HCT116 (cell line): ENCODE measurements at places on chromosomes 5 and 9. TPM values are rescaled to one million over a fixed set of nuclear protein-coding genes. Genes with fewer than 3 reads are reported as not detected.
A peak's percentile ranks its signal among the peaks of the same experiment; 100 is the strongest.

The HSPB3 gene
- not detected for total RNA-seq

The C1QTNF3 gene
- 2.6 TPM for total RNA-seq

The CKMT2 gene
- total RNA-seq = not detected

The ANKRD34B gene
- total RNA-seq = not detected

The SPINK7 gene
- total RNA-seq = not detected

DNA sequence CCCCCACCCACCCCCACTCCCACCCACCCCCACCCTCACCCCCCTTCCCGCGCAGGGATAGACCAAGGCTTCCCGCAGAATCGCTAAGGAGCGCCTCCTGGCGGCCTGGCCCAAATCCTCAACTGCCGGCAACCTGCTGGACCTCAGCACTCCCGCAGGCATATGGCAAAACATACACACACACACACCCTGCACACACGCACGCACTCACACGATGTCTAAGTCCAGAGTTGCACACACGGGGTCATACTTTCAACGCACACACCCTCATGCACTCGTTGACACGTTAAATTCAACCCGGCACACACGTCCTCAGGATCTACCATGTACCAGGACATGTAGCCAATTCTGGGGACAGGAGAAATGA, 1.7 kb downstream of the CPLX2 start:
- H3K4me3 ChIP-seq = no peak overlapping the region
- H3K36me3 ChIP-seq = no peaks in the 10 kb centered on the region
- no peak overlapping the region for H3K27ac ChIP-seq
- H3K27me3 ChIP-seq = no peaks in the 10 kb centered on the region

DNA sequence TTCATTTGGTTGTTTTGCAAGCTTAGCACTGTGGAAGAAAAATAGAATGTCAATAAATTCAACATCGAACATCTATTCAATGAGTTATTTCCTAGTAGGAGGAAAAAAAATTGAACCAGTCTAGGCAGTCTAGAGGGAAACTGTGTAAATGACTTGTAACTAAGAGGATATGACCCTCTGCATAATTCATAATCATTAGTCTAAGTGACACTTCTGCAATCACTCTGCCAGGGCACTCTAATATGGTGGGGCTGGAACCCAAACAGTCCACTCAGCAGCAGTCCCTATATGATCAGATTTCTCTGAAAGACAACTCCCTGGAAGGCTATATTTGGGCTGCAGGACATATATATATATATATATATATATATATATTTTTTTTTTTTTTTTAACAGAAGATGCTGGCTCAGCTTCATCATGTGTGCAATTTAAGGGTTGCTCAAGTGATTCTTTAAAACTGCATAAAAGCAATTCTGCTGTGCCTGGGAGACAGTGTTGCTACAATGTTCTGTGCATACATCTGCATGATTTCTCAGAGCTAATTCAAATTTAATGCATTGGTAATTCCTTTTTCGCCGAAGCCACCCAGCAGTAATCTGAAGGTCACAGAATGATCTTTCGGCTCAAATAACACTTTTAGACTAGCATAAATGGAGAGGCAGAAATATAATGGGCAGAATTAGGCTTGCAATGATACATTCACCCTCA, 482.1 kb upstream of the ZNF608 start:
- H3K4me1 ChIP-seq = no peaks in the 10 kb centered on the region
- H3K4me3 ChIP-seq = no peak overlapping the region
- H3K36me3 ChIP-seq = no peaks in the 10 kb centered on the region

- H3K4me3 ChIP-seq = no peak overlapping the region
- no peaks in the 10 kb centered on the region for H3K27me3 ChIP-seq
- no peak overlapping the region for H3K27ac ChIP-seq
- DNase-seq = no peak
Observed at GRCh38 chr9:89430995-89431394, 66.9 kb downstream of the SEMA4D start.

- no peaks in the 10 kb centered on the region for H3K27me3 ChIP-seq
- H3K4me1 ChIP-seq = peaks cover 3% of the 10 kb centered on the region; the same call in 1 of the 2 replicates
- H3K27ac ChIP-seq = no peak overlapping the region
- H3K4me3 ChIP-seq = no peak overlapping the region
- H3K36me3 ChIP-seq = no peaks in the 10 kb centered on the region
Observed at GRCh38 chr9:137679695-137680305, 61.0 kb downstream of the EHMT1 start.

GRCh38 chr9:99269416-99269815, 47.3 kb downstream of the SEC61B start:
- H3K4me3 ChIP-seq = no peak overlapping the region
- no peak overlapping the region for H3K27ac ChIP-seq
- DNase-seq = no peak

DNA sequence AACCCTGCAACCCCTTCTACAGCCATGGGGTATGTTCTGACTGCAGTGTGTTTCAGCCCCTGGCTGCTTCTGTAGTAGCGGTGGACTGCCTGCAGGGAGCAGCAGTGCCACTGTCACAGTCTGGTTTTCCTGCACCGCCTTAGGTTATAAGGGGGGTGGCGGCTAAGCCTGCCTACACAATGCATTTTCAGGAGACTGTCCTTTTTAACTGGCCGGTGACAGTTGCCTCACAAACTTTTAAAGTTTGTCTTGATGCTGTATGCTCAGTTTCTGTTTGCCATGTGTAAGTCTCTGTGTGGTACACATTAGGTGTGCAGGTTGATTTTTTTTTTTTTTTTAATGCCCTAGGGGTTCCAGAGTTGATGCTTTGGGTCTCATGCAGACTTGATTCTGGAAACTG, 53.0 kb downstream of the NUP214 start:
- H3K4me1 ChIP-seq = no peaks in the 10 kb centered on the region
- no peak overlapping the region for H3K4me3 ChIP-seq
- peaks cover 52% of the 10 kb centered on the region for H3K36me3 ChIP-seq
- no peak overlapping the region for H3K27ac ChIP-seq

DNA sequence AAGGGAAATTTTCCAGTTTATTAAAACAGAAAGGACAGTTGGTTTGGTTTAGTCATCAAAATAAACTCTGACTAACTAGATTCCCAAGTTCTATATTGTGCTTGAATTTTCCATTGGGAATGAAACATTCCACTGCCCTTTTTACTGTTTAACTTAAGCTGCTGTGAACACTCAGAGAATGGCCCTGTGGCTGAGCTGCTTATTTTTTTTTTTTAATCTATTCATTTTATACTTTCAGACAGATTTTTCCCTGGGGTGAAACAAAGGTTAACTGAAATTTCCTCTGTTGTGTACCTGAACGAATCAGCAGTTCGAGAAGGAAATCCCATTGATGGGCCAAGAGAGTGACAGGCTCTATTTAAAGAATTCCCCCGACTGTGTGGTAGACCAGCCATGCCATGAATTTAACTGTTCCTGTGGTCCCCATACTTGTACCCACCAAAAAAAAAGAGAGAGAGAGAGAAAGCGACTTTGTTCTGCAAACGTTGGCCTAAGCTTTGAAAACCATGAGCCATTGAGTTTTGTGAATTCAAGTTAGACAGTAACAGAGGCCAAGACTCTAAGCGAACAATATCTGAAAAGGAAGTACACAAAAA, 138.7 kb upstream of the GRHPR start:
- no peaks in the 10 kb centered on the region for H3K4me1 ChIP-seq
- no peaks in the 10 kb centered on the region for H3K36me3 ChIP-seq
- no peaks in the 10 kb centered on the region for H3K27me3 ChIP-seq
- no peak overlapping the region for H3K27ac ChIP-seq

DNA sequence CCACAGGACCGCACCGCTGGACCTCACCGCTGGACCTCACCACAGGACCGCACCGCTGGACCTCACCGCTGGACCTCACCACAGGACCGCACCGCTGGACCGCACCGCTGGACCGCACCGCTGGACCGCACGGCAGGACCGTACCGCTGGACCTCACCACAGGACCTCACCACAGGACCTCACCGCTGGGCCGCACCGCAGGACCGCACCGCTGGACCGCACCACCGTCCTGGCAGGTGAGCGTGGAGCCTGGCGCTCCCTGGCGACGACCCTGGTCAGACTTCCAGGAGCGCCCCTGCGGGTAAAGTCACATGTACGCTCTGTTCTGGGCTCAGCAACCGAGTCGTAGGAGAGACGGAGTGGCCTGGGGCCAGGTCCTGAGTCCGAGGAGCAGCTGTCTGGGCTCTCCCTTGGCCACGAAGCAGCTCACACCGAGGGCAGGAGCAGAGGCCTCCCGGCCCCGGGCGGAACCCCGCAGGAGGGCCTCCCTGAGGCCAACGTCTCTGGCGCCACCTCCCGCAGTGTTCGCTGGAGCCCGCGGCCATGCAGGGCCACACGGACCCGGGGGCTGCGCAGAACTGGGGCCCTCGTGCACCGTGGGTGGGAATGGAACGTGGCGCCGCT, 30.5 kb downstream of the MRPL36 start:
- no peak overlapping the region for H3K4me3 ChIP-seq
- DNase-seq = no peak
- H3K4me1 ChIP-seq = no peaks in the 10 kb centered on the region
- H3K36me3 ChIP-seq = no peaks in the 10 kb centered on the region
- H3K27ac ChIP-seq = no peak overlapping the region
- H3K27me3 ChIP-seq = peaks cover 7% of the 10 kb centered on the region; the same call in 1 of the 2 replicates

DNA sequence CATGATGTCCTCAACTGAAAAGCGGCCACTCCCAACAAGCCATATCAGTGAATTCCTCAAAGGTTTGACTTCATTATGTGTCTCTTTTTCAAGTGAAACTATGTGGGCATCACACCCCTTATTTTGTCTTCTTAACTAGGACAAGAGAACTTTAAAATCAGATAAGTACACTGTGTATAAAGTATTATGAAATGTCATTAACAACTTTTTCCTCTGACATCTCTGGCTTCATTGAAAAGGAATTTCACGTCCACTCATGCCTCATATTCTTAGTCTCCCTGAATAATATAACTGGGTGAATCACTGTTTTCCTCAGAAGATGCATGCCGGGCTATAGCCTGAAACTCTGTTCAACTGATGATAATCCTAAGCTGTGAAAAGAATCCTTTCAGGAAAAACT, 415.8 kb downstream of the ACTL7B start:
- peaks cover 24% of the 10 kb centered on the region for H3K4me1 ChIP-seq
- no peak for DNase-seq
- H3K27me3 ChIP-seq = no peaks in the 10 kb centered on the region
- H3K4me3 ChIP-seq = no peak overlapping the region
- no peak overlapping the region for H3K27ac ChIP-seq

- no peak for DNase-seq
- peak overlapping the region; percentile 67 for H3K4me3 ChIP-seq
- H3K4me1 ChIP-seq = no peaks in the 10 kb centered on the region
- no peaks in the 10 kb centered on the region for H3K27me3 ChIP-seq
- no peaks in the 10 kb centered on the region for H3K36me3 ChIP-seq
Observed at GRCh38 chr5:96875791-96876291, 459 bp upstream of the ERAP2 start.

DNA sequence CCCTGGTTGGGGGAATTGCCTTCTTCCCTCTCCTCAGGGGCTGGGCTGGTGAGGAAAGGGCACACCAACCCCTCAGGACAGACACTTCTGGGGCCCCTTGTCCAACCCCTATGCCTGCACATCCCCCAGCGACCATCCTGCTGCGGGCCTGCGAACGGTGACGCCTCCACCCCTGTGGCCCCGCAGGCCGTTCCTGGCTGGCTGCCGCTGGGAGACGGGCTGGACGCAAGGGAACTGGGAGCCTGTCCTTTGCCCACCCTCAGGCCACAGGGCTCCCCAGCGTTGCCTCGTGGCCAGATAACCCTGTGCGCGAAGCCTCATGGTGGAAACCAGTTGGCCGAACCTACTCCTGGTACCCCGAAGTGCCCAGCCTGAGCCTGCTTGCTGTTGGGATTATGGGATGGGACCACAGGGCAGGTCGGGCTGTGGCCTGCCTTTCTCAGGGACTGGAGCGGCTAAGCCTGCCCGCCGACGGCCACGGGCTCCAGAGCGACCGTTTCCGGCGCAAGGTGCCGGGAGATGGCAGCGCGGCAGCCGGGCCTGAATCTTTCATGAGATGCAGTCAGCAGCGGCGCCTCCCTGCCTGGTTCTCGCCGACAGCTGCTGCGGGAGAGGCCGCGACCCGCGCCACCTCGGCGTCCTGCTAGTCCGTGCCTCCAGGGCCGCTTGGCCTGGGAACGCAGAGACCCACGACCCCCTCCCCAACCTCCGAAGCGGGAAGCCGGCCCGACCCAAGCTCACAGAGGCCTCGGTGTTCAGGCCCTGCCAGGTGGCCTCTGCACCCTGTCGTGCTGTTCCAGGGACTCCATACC, 6.5 kb upstream of the PITX1 start:
- no peak overlapping the region for H3K27ac ChIP-seq
- H3K4me3 ChIP-seq = no peak overlapping the region
- DNase-seq = no peak
- H3K27me3 ChIP-seq = 0 out of 2 replicates have a peak, but pooled peaks cover 2% of the 10 kb centered on the region
- H3K36me3 ChIP-seq = no peaks in the 10 kb centered on the region

GRCh38 chr9:107566611-107567061, 77.1 kb upstream of the KLF4 start:
- H3K4me1 ChIP-seq = peaks cover 7% of the 10 kb centered on the region; the same call in 1 of the 2 replicates
- no peak for DNase-seq
- no peak overlapping the region for H3K27ac ChIP-seq
- H3K36me3 ChIP-seq = no peaks in the 10 kb centered on the region

GRCh38 chr9:71115448-71115975, 5.9 kb downstream of the TRPM3 start:
- H3K4me1 ChIP-seq = no peaks in the 10 kb centered on the region
- no peak for DNase-seq
- H3K4me3 ChIP-seq = no peak overlapping the region
- peaks cover 9% of the 10 kb centered on the region for H3K27me3 ChIP-seq
- H3K27ac ChIP-seq = no peak overlapping the region
- H3K36me3 ChIP-seq = no peaks in the 10 kb centered on the region
